ENCODE measurements at places on chromosomes 2 and 18.
A peak's percentile ranks its signal among the peaks of the same experiment; 100 is the strongest.

GRCh38 chr2:142782942-142783443 is 94.5 kb upstream of the KYNU start:
- DNase-seq: no peak

DNA sequence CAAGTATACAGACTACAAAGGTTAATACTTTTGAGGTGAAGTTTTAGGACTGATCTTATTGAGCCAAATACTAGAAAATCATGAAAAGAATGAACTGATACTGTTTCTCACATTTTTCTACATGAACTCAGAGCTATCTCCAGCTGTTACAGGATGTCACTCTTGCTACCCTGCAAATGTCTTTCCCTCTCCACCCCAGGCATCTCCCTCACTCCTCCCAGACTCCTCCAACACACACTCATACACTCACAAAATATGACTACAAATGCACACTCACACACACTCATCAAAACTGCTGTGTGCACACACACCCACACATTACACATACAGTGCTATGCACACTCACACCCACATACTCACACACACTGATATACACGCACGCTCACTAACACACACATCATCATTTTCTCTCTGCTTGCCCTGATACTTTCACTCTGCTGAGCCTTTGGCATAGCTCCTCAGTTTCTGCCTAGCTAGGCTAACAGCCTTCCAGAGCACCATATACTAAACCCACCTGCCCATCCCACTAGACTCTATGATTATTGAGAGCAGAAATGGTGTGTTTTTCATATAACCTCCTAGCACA is 273.3 kb downstream of the CD226 start:
- DNase-seq: no peak

DNA sequence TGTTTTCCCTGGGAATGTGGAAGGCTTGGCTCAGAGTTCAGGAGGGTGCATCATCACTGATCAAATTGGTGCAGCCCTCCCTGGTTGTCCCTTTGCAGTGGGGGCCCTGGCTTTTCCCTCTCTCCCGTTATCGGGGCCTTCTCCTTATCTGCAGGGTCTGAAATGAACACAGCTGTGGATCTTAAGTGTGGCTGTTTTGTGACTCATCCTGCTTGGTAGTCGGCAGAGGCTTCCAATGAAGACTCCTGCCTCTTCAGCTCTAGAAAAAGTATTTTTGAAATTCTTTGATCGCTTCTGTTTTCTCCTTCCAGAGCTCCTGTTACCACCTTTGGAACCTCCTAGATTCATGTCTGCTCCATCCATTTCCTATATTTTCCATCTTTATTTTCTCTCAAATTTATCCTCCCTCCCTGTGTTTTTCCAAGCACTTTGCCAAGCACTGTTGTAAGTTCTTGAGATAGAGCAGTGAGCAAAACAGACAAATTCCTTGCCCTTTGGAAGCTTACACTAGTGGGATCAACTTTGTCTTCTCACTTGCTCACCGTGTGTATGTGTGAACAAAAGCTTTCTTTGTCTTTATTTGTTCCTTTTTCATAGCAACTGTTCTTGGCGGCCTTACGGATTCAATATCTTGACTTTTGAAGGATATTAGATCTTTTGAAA is 45.7 kb downstream of the RALB start:
- no peak for DNase-seq

GRCh38 chr18:59874166-59874565 is 25.6 kb upstream of the PMAIP1 start:
- DNase-seq: peak; percentile 81

GRCh38 chr18:3603421-3604234 is 153.7 kb downstream of the TGIF1 start:
- peak; percentile 98 for DNase-seq

GRCh38 chr2:96396602-96397001 is 61.0 kb downstream of the NCAPH start:
- DNase-seq: no peak

GRCh38 chr18:39846265-39846664 is 2108.8 kb upstream of the PIK3C3 start:
- DNase-seq: no peak

GRCh38 chr2:168330624-168331423 is 83.4 kb upstream of the STK39 start:
- DNase-seq: no peak

DNA sequence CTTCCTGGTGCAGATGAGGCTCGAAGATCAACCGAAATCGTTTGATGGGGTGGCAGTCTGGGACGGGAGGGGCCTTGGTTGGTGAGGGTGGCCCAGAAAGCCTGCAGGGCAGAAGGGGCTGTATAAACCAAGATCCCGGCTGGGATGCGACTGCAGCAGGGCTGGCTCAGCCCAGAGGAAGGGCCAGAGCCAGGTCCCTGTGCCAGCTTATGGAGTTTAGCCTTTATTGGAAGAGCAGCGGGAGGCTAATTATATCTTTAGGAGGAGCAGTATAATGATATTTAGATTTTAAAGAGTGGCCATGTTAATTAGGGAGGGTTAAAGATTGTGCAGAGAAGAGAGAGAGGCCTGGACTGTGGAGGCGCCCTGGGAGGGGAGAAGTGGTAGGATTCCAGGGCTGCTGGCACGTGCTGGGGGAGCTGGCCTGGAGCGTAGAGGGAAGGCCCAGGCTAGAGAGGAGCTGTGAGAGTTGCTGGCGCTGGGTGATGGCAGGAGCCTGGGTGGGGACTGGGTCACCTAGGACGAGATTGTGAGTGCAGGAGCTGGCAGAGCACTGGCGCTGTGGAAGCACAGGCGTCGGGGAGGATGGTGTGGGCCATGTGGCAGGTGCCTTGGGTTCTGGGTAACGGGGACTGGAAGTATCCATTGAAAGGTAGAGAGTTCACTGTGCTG is 25.1 kb downstream of the TRAF3IP1 start:
- no peak for DNase-seq

GRCh38 chr2:54099829-54100585 is 15.4 kb upstream of the ACYP2 start:
- no peak for DNase-seq

DNA sequence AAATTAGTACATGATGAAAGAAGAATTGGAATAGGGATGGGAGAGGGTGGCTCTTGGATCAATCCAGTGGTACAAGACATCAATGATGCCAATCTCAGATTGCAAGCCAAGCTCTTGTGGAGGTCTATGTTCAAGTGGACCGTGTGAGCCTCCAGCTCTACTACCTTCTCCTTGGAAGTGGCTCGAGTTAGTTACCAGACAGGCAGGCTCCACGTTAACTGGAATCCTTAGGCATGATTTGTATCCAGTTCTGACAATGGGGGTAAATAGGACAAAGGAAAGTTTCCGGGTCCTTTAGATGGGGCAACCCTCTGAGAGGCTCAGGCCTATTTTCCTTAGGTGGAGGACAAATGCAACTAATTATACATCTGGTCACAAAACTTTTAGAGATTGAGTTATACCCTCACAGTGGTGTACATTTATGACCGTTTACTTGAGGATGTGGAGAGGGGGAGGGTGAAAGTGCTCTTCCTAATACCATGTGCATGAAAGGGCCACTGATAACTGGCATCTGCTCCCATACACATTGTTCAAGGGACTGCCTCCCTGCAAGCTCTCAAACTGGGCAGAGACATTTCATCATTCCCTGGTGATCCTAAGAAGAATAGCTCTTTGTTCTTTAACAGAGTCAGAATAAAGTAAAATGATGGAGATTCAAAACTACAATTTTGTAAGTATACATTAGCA is 180.2 kb downstream of the SOCS6 start:
- DNase-seq: no peak

- DNase-seq: no peak
Measured at GRCh38 chr18:22822841-22823508, 110.2 kb upstream of the RBBP8 start.

GRCh38 chr18:27860011-27860410 is 316.9 kb downstream of the CDH2 start:
- no peak for DNase-seq

DNA sequence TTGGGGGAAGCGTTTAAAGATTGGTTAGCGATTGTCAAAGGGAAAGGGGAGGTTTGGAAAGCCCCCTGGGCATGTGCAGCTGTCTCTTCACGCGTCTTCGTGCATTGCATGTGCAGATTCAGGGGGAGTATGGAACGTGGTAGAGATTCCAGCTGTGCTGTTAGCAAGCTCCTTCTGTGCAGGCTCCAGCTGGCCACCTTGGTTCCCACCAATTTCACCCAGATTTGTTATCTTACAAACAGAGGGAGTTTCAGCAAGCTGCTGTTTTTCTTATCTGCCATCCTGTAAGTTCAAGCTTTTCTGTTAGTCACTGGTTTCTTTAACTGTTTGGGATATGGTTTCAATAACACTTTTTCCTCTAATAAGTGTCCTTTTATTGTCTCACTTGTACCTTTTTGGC is 30.4 kb downstream of the FARP2 start:
- DNase-seq: no peak

DNA sequence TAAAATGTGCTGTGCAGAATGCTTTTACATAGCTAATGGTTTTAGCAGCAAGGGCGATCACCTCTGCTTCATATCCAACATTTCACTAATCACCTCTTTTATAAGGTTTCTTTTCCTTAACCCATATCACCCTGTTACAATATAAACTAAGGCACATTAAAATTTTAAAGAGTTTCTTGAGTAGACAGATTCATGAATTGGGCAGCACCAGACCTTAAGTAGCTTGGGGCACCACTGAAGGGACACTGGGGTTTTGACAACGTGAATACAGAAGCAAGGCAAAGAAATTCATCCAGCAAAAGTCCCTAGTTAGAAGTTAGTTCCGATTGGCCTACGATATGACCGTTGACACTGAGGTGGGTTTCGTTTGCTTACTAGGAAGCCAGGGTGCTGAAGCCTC is 44.0 kb upstream of the RALBP1 start:
- no peak for DNase-seq

DNA sequence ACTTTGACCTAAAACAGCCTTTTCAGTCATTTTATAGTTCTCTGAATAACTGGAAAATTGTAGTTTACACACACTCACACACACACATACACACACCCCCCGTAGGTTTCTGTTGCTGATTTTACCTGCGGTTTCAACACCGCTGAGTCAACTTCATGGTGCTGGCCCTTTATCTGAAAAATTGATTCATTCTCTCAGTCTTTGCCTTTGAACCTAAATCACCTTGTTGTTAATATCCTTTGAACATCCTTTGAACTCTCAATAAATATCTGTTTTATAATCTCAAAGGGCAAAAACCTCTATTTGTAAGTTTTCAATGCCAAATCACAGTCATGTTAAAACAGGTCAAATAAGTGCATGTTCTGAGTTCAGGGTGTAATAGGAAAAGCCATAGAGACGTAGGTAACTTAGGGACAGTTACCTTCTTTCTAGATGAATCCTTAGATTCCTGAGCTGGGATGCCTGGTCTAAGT is 109.0 kb upstream of the BZW1 start:
- no peak for DNase-seq

GRCh38 chr2:241239552-241240202 is 51.2 kb downstream of the ANO7 start:
- DNase-seq: no peak

GRCh38 chr18:78776706-78777285 is 202.8 kb upstream of the SALL3 start:
- DNase-seq: no peak

GRCh38 chr2:96241900-96242611 is 23.7 kb downstream of the TMEM127 start:
- DNase-seq: no peak

DNA sequence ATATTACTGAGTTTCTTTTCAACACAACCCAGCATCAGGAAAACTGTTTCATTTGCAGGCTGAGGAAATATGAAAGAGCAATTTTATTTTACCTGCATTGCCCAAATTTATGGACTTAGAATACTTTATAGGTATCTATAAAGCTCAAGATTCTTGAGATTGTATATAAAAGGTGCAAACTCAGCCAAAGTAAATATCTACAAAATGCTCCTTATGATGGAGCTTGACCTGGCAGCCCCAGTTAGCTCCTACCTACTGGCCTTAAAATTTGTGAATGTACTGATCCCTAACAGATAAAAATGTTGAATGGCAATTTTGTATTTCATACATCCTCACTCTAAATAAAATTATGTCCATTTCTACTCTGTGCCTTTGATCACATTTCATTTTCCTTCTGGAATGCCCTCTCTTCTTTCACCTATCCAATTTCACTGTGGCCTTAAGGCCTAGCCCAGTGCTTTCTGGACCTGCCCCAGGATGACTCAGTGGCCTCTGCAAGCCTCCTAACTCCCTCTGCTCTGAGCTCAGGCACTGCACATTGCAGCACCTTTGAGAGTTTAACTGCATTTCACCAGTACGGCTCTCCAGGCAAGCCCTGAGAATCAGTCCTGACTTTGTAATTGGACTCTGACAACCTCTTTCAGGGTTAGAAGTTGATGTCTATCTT is 125.9 kb downstream of the ANTXR1 start:
- peak; percentile 66 for DNase-seq

- DNase-seq: no peak
Measured at GRCh38 chr2:151363709-151364108, 6.3 kb downstream of the TNFAIP6 start.

DNA sequence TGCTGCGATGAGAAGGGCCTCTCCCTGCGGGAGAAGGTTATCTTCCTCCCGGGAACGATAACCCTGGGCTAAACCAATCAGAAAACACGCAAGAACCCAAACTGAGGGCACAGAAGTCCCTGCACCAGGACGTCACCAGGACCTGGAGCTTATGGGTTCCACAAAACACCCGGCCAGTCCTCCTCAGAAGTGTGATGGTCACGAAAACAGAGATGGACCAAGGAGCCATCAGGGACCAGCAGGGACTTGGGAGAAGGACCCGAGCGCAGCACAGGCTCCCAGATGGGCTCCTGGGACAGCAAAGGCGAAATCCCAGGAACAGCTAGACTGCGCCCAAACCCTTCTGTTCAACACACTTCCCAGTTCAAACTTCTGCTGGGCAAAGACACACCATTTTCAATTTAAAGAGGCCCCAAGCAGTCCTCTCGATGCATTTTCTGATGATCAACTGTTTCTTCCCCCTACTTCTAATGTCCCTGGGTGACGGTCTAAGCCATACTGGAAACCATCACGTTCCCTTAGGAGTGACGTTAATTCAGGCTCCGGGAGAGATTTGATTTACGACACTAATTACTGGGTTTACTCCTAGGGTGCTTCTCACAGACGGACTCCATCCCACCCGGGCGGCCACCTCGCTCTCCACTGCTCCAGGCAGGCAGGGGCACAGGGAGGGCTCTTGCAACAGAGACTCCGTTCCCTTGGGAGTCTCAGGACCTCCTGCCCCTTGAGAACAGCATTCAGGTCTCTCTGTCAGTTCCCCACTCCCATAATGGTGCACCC is 29.2 kb downstream of the ZNF516 start:
- DNase-seq: no peak

DNA sequence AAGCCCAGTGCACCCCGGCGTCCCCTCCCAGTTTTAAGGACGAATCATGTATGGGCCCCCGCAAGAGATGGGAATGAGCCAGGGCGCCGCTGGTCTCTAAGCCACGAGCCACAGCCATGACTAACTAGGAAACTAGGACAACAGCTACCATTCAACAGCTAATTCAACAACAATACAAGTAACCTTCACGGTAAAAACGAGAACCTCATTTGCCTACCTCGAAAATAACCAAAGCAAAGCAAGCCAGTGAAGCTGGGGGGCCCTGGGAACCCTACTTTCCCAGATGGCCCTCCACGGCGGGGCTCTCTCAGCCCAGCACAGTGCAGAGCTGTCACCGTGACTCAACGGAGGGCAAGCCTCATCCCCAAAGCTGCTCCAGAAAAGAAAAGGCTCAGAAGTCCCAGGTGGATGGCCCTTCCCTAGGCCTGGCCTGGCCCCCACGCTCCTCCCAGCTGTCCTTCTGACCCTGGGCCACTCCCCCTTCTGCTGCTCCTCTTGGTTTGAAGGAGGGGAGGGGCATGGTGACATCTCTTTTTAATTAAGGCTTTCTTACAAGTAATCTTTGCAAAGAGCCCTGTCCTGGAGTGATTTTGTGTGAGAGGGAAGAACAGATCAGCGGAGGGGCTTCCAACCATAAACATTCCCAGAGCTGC is 126.3 kb downstream of the HDAC4 start:
- no peak for DNase-seq
